ENCODE measurements at places on chromosomes 2 and 18.

GRCh38 chr2:3179208-3179607 lies 198.4 kb downstream of the EIPR1 start:
- DNase-seq: no peak

GRCh38 chr2:195658541-195658890 lies 1.5 kb downstream of the SLC39A10 start:
- DNase-seq: peak; percentile 19

DNA sequence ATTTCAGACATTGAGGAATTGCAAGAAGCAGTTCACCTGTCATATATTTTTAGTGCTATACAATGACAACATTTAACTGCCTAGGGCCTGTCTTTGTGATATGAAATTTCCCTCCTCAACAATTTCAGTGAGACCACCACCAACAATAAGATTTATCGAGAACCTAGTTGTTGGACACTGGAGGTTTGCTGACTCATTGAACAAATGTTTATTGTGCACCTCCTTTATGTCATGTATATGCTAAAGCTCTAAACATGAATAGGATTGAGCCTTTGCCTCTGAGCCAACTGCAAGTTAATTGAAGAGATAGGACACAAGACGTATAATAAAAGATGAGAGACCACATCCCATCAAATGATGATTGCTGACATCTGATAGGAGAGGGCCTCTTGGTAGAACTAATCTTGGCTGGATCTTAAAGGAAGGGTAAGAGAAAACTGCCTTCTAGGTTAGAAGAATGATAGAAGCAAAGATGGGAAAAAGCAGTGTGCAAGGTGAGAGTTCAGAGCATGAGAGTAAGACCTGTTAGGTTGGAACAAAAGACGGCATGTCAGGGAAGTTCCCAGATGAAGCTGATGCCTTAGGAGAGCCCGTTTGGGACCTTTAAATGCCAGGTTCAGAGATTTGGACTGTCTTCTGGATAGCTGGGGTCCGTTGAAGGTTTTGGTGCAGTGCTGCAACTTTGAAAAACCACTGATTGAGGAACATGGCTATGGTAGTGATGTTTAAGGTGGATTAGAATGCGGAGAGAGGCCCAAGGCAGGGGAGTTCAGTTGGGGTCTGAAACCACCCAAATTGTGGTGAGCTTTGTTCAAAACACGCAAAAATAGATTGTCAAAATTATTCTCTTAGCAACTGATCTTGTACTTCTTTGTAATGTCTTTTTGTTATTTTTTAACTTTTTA lies 133.0 kb upstream of the EML6 start:
- no peak for DNase-seq

- DNase-seq: no peak
Observed at GRCh38 chr18:66895631-66896030, 291.7 kb upstream of the CDH19 start.

DNA sequence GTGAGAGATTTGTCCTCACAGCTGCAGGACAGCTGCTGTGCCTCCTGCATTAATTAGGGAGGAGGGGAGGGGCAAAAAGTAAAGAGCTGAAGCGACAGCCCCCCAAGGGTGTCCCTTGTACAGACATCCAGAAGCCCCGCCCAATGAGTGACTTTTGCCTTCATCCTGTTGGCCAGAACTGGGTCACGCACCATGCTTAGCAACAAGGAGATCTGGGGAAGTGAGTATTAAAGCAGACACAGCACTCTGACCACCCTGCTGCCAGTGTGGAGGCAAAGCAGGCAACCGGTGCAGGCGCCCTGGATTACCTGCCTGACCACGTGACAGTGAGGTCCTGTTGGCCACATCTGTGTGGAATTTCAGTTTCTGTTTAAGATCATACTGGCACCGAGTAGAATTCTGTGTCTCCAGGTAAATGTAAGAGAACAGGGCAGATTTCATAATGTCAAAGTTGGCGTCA lies 21.5 kb upstream of the BIN1 start:
- DNase-seq: no peak

- DNase-seq: no peak
Observed at GRCh38 chr18:78727057-78727739, 252.4 kb upstream of the SALL3 start.

DNA sequence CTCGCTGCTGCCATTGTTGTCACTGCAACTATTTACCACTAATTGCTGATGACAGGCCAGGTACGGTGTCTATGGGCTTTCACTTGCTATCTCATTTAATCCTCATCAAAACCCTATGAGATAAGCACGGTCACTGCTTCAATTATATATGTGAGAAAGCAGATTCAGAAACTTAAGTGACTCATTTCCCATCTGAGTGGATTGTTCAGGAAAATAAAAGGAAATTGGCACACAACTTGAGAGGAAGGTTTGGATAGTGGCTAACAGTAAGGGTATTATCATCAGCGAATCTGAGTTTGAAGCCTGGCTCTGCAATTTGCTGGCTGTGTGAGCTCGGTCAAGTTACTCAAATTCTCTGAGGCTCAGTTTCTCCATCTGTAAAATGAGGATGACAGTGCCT lies 196.0 kb downstream of the KCNS3 start:
- peak; percentile 9 for DNase-seq

- DNase-seq: peak; percentile 59
Observed at GRCh38 chr2:176814740-176815367, 397.7 kb upstream of the HNRNPA3 start.

DNA sequence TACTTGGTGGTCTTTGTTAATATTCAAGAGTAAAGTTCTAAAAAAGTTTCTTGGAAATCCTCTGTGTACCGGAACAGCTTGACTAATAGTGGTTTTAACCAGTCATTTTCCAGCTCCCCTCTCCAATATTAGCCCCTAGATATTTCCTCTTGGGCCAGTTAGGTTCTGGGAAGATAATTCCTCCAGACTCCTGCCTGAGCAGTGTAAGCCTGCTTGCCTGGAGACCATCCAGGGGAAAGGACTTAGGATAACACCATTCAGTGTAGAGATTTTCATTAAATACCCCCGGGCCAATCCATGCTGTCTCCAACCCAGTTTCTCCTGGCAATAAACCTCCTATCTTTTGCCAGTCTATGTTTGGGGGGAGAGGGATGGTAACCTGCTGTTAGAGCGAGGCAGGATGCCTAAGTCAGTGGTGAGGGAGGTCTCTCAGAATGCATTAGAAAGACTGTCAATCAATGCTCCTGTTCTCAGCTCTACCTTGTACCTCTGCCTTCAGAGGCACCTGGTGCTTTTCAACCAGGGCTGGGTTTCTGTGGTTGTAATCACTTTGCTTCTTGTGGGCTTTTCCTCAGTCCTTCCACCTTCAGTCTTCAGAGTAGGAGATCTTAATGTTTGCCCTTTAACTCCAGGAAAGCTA lies 186.4 kb downstream of the RNF152 start:
- no peak for DNase-seq

GRCh38 chr2:126749537-126749936 lies 93.6 kb downstream of the GYPC start:
- no peak for DNase-seq

- DNase-seq: no peak
Observed at GRCh38 chr2:82781176-82781915, 1677.7 kb downstream of the SUCLG1 start.

GRCh38 chr2:237998530-237998929 lies 31.7 kb downstream of the UBE2F start:
- DNase-seq: no peak

DNA sequence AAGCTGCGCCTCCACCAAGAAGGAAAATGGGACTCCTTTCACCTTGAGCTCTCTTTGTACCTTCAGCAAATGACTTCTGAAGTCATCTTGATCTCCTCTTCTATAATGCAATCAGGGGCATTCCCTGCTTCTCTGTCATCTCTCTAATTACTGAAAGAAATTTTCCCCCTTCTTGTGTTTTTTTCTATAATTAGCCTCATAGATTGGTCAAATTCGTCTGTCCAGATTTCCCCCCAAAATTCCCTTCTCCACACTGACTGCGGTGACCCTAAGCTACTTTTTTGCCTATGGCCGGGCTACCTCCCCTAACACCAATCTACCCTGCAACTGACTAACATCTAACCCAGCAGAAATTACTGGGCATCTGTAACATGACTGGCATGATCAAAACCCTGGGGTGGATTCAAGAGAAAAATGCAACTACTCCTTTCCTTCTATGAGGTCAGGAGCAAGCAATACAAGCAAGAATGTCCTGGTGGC lies 168.6 kb downstream of the BCL2 start:
- no peak for DNase-seq

DNA sequence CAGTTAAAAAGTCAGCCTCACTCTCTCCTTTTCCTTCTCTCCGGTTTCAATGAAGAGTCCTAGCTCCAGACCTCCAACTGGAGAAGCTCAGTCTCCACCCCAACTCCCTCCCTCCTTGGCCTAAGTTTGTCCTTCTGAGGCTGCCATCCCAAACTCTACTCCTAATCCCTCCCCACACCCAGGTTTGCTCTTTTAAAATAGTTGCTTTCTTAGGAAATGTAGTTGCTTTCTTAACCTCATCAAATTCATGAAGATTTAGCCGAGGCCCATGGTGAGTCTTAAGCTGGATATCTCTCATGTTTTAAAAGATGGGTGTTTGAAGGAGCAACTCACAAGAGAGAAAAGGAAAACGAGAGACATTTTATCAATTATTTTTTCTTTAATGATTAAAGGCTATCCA lies 937 bp upstream of the LANCL1 start:
- DNase-seq: peak; percentile 80

GRCh38 chr2:128345436-128346165 lies 26.9 kb upstream of the HS6ST1 start:
- DNase-seq: no peak

GRCh38 chr2:158973116-158973956 lies 4.9 kb downstream of the TANC1 start:
- no peak for DNase-seq

- no peak for DNase-seq
Observed at GRCh38 chr2:71674158-71674851, 220.9 kb downstream of the DYSF start.

GRCh38 chr2:121362774-121363173 lies 77.8 kb upstream of the TFCP2L1 start:
- no peak for DNase-seq

DNA sequence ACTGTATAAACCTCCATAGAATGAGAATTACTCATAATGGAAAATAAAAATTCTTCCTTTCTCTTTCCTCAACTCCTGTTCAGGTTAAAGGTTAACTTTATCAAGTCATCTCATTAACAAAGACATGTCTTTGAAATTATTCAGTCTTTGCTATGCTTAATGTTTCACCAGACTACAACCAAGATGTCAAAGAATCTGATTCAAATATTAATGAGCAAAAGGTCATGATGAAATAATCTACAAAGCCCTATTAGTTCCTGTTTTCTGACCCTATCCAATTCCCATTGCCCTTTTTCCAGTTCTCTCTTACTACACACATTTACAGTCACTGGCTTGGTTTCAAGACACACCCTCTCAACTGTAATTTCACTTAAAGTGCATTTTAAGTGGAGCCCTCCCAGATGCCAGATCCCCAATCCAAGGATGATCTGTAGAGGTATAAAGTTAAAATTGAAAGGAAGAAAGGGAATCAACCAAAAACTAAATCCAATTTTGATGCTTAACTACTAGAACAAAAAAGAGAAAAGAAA lies 246.9 kb upstream of the CYP26B1 start:
- no peak for DNase-seq

GRCh38 chr2:206958261-206958660 lies 18.9 kb downstream of the CPO start:
- DNase-seq: no peak

DNA sequence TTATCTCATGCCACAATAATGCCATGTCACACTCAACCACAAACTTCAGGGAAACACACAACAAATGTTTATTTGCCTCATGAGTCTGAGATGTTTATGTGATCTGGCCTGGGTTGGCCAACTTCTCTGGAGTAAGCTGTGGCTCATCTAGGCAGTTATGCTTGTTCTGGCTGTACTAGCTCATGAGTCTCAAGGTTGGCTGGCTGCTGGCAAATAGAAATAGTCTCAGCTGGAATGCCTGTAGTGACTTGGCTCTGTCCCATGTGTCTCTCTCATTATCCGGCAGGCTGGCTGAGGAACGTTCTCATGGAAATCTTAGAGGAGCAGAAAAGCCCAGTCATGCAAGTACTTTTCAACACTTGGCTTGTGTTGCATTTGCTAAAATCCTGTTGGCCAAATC lies 234.9 kb upstream of the CDH2 start:
- peak; percentile 74 for DNase-seq

DNA sequence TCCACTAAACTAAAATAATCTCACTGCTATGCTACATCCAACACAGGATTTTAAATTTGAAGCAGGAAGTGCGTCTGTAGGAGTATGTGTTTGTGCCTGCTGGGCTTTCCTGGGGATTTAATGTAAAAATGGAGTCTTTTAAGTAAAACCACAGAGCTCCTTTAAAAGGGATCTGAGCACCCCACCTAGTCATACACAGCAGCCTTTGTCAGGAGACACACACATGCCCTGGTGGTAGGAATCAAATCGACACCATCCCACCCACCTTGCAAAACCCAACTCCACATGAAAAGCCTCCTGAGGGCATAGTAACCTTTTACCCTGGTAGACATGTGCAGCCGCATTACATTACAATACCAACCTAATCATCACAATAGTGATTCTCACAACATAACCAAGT lies 29.1 kb downstream of the UXS1 start:
- DNase-seq: no peak

DNA sequence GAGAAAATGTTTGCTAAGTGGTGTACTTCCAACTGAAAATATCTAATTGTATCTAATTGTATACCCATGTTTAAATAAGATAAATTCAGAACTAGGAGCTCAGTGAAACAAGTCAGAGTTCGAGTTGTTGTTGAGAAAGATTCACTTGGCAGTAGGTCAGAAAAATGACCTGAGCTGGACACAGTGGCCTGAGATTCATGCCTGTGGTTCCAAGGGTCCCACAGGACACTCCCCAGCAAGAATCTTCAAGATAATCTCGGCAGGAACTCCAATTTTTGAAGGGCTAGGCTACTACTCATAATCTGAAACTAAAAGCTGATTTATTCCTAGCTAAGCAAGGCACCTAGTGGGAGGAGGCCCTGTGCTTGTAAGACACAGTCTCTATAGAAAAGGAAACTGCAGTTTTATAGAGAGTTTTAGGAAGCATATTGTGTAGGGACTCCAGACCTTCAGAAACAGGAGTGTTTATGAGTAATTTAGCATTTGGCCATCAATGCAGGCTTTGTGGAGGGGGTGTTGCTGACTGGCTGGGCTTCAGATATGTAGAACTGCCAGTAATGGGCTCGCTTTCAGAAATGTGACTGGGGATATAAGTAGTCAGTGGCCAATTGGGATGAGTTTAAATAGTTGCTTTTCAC lies 43.2 kb downstream of the SP140 start:
- no peak for DNase-seq

- DNase-seq: no peak
Observed at GRCh38 chr2:11562011-11562410, 28.2 kb downstream of the GREB1 start.

Data from GM03348 (cell line).